ENCODE measurements at places on chromosomes 13 and 19.

DNA sequence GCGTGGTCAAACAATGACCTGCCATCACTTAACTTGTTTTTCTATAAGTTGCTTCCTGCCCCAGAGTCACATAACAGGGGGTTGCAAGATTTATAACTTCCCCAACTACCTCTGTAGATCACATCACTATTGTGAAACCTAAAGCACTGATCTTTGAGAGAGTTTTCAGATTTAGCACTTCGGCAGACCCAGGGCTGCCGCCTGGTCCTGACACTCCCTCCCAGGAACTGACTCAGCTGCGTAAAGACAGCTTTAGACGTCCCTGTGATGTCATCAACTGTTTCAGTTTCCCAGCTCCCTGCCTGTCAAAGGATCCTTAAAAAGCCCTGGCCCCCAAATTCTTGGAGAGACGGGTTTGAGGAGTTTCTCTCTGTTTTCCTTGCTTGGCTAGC, 33.3 kb downstream of the IGFL2 start:
- peaks cover 29% of the 10 kb centered on the region for H3K27me3 ChIP-seq
- peak overlapping the region; percentile 15 for H3K27ac ChIP-seq
- peaks cover 3% of the 10 kb centered on the region for H3K36me3 ChIP-seq
- H3K4me3 ChIP-seq, result no peak overlapping the region
- H3K4me1 ChIP-seq, result peaks cover 23% of the 10 kb centered on the region

- no peak overlapping the region for H3K4me3 ChIP-seq
- no peaks in the 10 kb centered on the region for H3K27me3 ChIP-seq
- peak overlapping the region; percentile 78 for H3K27ac ChIP-seq
- DNase-seq, result no peak
- peaks cover 12% of the 10 kb centered on the region for H3K4me1 ChIP-seq
These were observed 3.5 kb downstream of the LGALS7B start for GRCh38 chr19:38792250-38793111.

DNA sequence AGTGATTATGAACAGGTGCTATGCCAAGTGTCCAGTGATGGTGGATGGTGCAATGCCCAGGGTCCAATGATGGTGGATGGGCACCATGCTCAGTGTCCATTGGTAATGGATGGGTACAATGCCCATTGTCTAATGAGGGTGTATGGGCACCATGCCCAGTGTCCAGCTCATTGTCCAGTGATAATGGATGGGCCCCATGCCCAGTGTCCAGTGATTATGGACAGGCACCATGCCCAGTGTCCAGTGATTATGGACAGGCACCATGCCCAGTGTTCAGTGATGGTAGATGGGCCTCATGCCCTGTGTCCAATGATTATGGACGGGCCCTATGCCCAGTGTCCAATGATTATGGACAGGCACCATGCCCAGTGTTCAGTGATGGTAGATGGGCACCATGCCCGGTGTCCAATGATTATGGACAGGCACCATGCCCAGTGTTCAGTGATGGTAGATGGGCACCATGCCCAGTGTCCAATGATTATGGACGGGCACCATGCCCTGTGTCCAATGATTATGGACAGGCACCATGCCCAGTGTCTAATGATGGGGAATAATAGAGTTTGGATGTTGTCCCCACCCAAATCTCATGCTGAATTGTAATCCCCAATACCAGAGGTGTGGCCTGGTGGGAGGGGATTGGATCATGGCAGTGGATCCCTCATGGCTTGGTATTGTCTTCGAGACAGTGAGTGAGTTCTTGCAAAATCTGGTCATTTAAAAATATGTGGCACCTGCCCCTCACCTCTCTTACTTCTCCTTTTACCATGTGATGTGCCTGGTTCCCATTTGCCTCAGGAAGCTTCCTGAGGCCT, 87.8 kb downstream of the ANKRD10 start:
- no peak overlapping the region for H3K27ac ChIP-seq
- peaks cover 2% of the 10 kb centered on the region for H3K27me3 ChIP-seq
- no peak overlapping the region for H3K4me3 ChIP-seq
- DNase-seq, result no peak
- no peaks in the 10 kb centered on the region for H3K36me3 ChIP-seq

DNA sequence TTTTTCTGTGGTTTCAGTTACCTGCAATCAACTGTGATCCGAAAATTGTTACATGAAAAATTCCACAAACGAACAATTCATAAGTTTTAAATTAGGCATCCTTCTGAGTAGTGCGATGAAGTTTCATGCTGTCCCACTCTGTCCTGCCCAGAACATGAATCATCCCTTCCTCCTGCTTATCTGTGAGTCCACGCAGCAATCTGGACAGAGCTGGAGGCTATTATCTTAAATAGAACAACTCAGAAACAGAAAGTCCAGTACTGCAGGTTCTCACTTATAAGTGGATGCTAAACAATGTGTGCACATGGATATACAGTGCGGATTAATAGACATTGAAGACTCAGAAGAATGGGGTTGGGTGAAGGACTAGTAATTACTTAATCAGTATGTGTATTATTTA, 583.7 kb upstream of the SPRY2 start:
- no peak overlapping the region for H3K27ac ChIP-seq
- H3K36me3 ChIP-seq, result no peaks in the 10 kb centered on the region
- no peaks in the 10 kb centered on the region for H3K27me3 ChIP-seq
- no peak overlapping the region for H3K4me3 ChIP-seq
- no peak for DNase-seq

DNA sequence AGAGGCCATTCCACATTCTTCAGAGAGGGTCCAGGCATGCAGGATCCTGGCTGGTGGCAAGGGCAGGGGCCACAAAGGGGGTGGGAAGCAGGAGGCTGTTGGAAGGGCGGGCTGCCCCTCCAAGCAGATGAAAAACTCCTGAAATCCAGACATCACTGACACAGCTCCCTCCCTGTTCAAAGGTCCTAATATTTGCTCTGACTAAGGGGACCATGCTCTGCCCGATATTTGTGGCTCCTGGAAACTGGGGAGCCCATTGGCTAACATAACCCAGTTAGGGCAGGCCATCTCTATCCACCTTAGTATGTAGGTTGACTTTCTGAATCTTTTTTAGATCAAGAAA, 3.3 kb upstream of the CDX2 start:
- H3K27ac ChIP-seq, result no peak overlapping the region
- peaks cover 84% of the 10 kb centered on the region for H3K27me3 ChIP-seq

- H3K27me3 ChIP-seq, result no peaks in the 10 kb centered on the region
- no peak overlapping the region for H3K27ac ChIP-seq
- peaks cover 64% of the 10 kb centered on the region for H3K4me1 ChIP-seq
These were observed 11.7 kb downstream of the RFX2 start for GRCh38 chr19:6098574-6098973.

DNA sequence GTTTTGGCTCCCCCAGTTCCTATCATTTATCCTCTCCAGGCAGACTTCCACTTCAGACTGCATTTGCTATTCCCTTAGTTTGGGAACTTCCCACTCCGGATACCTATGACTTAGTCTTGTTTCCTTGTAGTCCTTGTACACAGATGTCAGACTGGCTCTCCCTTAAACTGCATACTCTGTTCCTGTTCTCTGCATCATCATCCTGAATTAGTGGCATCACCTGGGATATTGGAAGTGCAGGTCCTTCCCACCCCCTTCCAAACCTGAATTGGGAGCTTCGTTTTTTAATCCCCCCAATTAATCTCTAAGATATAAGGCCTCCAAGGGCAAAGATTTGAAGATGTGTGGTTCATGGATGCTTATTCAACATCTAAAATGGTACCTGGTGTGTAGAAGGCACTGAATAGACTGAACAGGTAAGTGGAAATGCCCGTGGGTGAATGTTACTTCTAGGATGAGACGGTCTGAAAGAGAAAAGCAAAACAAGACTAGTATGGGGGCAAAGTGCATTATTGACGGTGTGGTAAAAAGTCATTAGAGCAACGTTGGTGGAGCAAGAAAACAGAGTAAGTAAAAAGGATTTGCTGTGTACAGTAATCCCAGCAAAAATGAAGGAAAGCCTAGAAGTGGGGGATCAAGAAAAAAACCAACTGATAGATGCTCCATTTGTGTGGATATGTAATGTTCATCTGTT, 9.6 kb downstream of the MIR17HG start:
- no peak overlapping the region for H3K27ac ChIP-seq
- H3K36me3 ChIP-seq, result peaks cover 21% of the 10 kb centered on the region
- H3K4me3 ChIP-seq, result no peak overlapping the region
- H3K4me1 ChIP-seq, result peaks cover 54% of the 10 kb centered on the region
- H3K27me3 ChIP-seq, result no peaks in the 10 kb centered on the region

DNA sequence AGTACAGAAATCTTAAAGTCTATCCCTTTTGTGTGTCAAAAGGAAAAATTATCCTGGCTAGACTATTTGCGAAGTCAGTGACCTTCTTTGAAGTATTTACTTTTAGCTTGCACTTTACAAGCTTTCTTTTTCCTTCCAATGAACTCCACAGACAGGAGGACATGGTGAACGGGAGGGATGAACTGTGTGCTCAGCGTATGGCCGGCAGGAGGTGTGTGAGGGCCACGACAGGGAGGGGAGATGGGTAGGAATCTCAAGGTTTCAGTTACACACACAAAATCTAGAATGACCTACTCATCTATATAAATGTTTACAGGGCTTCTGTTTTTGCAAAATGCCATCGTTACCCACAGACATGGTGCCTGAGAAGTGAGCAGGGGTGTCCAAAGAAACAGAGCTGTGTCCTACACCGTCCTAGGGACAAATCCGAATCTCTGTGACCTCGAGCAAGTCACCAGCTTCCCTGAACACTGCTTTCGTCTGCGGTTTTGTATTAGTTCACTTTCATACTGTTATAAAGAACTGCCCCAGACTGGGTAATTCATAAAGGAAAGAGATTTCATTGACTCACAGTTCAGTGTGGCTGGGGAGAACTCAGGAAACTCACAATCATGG, 537.2 kb downstream of the LIG4 start:
- no peak overlapping the region for H3K27ac ChIP-seq
- H3K4me1 ChIP-seq, result no peaks in the 10 kb centered on the region
- peaks cover 2% of the 10 kb centered on the region for H3K27me3 ChIP-seq
- H3K4me3 ChIP-seq, result no peak overlapping the region
- no peaks in the 10 kb centered on the region for H3K36me3 ChIP-seq

DNA sequence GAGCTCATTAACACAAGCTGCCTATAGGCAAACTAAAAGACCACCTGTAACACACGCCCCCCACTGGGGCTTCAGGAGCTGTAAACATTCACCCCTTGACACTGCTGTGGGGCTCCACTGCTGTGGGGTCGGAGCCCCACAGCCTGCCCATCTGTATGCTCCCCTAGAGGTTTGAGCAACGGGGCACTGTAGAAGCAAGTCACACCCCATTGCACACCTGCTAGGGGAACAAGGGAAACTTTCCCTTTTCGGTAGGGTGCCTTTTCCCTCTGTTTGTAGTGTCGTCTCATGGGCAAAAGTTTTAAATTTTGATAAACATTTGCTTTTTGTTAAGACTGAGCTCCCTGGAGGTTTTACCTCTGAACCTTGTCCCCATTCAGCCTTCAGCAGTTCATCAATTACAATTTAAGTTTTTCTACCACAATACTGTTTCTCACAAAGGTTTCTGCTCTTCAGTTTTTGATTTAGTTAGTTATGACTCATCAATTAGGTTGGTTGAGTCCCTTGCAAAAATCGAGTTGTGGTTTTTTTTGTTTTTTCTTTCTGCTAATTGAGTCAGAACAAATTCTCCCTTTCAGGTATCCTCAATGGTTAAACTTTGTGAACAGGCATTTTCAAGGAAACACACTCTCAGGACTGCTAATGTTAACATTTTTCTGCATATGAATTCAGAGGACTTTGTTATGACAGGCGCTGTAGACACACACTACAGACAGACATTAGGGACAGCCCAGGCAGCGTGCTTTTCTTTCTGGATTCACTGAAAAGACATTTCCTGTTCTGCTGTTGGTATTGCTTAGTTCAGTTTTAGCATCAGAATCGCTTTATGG, 35.1 kb downstream of the ZNF433 start:
- H3K4me1 ChIP-seq, result peaks cover 21% of the 10 kb centered on the region
- DNase-seq, result no peak
- no peak overlapping the region for H3K4me3 ChIP-seq

DNA sequence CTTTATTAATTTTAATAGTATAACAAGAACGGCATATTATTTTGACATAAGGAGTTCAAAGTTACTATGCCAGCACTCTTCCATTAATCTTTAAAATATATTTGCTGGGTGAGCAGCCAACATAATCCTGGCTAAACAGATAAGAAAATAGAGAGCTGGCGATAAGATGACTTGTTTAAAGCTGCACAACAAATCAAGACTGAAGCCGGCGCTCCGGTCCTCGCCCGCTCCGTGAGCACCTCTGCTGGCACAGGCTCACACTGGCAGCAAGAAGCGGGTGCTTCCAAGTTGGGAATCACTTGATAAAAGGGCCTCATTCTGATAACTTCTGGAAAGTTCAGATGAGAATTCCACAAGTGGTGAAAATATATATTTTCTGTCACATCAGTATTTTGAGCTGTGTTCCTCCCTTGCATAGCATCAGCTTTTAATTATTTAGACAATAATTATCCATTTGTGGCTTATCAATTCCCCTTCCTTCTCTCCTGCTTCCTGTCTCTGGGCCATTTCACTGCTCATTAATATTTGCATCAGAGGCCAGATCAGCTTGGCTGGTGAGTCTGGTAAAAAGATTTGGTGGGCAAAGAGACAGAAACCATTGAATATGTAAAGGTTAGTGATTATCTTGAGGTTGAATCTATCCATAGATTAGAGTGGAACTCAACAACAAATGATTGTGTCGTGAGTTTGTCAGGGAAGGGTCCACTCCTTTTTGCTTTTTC, 205.3 kb downstream of the MZT1 start:
- no peak for DNase-seq
- no peak overlapping the region for H3K27ac ChIP-seq
- H3K27me3 ChIP-seq, result peaks cover 3% of the 10 kb centered on the region
- H3K4me3 ChIP-seq, result no peak overlapping the region
- no peaks in the 10 kb centered on the region for H3K36me3 ChIP-seq

DNA sequence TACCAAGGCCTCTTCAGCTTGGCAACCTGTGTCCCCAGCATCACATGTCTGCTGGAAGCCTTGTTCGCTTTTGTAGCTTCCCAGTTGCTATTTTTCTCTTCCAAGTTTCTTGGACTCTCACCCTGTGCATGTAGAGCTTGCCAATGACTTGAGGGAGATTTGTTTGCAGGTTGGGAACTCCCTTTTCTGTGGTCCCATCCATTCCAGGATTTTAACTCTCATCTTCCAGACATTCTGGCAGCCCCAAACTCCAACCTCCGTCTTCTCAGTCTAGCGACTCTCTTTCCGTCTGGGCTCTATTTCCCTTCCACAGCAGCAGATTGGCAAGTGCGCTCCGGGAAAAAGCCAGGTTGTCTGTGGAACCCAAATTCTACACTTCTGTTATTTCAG, 9.0 kb downstream of the PLAUR start:
- no peaks in the 10 kb centered on the region for H3K4me1 ChIP-seq
- H3K4me3 ChIP-seq, result no peak overlapping the region
- H3K36me3 ChIP-seq, result peaks cover 21% of the 10 kb centered on the region
- no peak for DNase-seq
- no peaks in the 10 kb centered on the region for H3K27me3 ChIP-seq
- H3K27ac ChIP-seq, result no peak overlapping the region

- no peak for DNase-seq
- peak overlapping the region; percentile 80 for H3K27ac ChIP-seq
- peaks cover 40% of the 10 kb centered on the region for H3K4me1 ChIP-seq
- no peaks in the 10 kb centered on the region for H3K36me3 ChIP-seq
- H3K27me3 ChIP-seq, result no peaks in the 10 kb centered on the region
These were observed 1.4 kb downstream of the RNF126 start for GRCh38 chr19:661427-662196.

Measured in chondrocyte (in vitro differentiated cells).